EH (cell line): ENCODE measurements at places on chromosomes 7 and 10.

DNA sequence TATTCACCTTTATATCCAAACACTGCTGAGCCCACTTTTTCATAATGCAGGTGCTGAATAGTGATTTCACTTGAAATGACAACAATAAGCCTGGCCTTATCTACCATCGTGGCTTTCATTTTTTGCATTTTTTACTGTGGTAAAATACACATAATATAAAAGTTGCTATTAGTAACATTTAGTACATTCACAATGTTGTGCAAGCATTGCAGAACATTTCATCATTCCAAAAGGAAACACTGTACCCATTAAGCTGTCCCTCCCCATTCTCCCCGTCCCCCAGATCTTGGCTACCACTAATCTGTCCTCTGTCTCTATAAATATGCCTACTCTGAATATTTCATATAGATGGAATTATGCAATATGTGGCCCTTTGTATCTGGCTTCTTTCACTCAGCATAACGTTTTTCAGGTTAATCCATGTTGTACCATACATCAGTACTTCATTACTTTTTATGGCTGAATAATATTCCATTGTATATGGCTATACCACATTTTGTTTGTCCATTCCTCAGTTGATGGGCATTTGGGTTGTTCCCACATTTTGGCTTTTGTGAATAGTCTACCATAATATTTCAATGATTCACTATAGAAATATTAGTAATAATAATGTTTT lies 68.5 kb upstream of the ARID5B start:
- DNase-seq, result peak; percentile 74

DNA sequence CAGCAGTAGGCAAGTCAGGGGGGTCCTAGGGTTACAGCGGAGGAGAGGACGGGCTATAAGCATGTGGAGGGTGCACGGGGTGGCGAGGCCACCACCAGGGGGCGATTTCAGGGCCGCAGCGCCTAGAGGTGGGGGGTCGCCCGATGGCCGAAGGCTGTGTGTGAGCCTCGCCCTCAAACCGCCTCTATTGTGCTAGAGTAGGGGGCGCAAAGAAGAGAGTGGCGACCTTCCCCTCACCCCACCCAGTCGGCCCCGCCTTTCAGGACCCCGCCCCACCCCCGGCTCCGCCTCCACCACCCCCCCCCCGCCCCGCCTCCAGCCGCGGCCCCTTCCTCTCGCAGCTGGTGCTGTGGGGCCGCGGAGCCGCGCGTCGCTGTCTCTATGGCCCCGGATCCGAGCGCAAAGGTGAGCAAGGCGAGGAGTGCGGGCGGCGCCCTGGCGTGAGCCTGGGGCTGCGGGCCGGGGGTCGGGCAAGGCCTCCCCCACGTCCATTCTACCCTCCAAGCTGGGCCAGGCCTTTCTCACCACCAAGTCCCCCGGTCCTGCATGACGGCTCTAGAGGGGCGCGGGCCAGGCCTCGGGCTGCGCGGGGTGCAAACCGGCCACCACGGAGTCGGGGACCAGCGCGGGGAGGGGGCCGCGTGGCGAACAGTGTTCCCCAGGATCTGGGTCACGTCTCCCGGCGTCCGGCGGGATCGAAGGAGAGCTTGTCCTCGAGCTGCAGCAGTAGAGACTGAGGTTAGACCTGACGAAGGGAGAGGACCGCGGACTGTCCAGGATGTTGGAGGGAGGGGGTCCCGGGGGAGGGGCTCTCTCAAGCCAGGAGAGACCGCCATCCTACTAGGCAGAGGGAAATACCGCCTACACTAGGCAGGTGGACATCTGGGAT lies at the start of gene SEMA4G:
TSS of gene SEMA4G (plus strand) at position 318 of the 889 bp plus-strand sequence. CDS start 3,409 bp downstream, outside the sequence.
- peak; percentile 40 for DNase-seq

DNA sequence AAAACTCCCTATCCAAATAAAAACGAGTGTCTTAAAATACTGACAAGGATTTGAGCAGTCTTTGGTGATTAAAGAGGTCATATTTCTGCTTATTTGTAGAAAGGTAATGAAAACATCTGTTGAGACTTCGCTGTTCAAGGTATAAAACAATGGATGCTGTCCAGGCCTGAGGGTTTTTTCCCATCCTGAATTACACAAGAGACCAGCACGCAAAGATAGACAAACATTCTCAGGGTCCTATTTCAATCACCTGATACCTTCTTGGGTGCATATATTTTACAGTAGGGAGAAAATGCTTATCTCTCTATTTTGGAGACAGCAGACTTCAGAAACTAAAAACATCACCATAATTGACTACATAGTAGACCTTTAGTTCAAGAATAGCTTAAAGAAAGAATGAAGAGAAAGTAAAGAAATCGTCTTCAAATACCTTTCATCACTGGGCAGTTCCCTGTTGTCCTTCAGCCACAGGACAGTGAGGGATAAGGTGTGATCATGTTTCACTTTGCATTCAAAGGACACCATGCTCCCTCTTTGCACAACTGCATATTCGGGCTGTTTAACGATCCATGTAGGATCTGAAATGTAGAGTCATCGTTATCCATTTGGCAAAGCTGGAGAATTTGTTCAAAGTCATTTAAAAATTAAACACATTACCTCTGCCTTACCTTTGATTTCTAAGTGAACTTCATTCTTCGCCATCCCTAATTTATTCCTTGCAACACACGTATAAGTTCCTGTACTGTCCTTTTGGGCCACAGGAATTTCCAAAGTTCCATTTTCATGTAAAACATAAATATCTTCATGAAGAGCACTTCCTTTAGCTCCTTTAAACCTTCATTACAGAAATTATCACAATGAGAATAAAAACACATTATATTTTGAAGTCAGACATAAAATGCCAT lies 63.7 kb upstream of the LAMB4 start:
- DNase-seq, result no peak

- DNase-seq, result peak; percentile 48
Observed at GRCh38 chr7:5284304-5285281, 1.9 kb downstream of the SLC29A4 start.

DNA sequence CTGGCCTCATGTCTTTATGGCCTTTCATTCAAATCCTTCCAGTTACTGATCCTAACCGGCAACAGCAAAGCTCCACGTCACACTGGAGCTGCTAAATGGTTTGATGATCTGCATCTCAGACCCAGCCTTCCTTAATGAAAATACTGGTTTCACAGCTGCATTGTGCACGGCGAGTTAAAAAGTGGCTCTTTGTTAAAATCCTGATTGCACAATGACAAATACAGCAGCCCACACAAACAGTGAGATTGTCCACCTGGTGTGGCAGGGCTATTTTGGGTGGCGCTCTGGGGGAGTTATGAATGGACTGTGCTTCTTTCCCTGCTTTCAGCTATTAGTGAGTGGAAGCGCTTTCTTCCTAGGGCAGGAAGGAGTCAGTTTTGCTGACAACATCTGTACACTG lies 63.4 kb upstream of the C1QL3 start:
- DNase-seq, result no peak
